ENCODE measurements at places on chromosomes 11 and 22.

DNA sequence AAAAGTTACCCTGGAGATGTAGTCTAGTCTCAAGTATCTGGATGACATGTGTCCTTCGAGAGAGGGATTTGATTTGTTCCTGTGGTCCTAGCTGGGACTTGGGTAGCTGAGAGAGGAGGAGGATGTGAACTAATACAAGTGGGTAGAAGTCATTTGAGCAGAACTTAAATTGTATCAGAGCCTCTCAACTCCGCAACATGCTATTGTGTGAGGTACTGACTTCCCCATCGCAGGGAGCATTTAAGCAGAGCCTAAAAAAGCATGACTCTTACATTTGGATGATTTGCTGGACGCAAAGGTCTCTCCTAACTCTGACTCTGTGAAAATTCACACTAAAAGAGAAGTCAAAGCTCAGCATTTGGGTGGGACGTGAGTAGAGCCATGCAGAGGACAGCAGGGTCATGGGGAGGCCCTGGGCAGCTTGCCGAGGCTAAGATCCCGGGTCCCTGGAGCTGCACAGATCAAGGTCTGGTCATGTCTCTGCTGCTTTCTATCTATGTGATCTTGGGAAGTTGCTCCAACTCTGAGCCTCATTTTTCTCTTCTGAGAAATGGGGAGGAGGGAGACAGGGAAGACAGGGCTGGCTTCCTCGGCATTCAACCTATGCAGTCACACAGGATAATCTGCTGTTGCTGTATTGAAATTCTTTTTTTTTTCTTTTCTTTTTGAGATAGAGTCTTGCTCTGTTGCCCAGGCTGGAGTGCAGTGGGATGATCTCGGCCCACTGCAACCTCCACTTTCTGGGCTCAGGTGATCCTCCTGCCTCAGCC is 44.9 kb downstream of the CD82 start:
- DNase-seq: no peak

DNA sequence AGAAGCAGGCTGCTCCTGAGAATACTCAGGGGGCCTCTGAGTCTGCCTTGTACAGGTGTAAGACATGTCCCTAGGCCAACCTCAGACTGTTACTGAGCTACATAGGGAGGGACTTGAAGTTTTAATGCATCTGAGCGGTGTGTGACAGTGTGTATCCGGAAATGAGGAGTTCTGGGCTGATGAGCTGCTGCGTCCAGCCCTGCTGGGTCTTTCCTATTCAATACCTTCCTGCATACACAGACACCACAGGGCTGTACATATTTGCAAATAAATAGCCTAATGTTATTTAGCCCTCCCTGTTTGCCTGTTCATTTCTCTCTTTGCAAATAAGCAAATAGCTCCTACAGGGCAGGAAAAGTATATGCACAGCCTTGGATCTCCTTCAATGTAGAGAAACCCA is 134.7 kb upstream of the KIRREL3 start:
- DNase-seq: no peak

GRCh38 chr22:43293655-43294392 is 49.3 kb downstream of the SCUBE1 start:
- no peak for DNase-seq

- DNase-seq: no peak
These were observed 91.3 kb upstream of the KCNQ1OT1 start for GRCh38 chr11:2791139-2791520.

- DNase-seq: no peak
These were observed 19.3 kb upstream of the TMPRSS5 start for GRCh38 chr11:113725407-113725806.

- peak; percentile 85 for DNase-seq
These were observed 75.0 kb downstream of the JRKL start for GRCh38 chr11:96464700-96465307.

DNA sequence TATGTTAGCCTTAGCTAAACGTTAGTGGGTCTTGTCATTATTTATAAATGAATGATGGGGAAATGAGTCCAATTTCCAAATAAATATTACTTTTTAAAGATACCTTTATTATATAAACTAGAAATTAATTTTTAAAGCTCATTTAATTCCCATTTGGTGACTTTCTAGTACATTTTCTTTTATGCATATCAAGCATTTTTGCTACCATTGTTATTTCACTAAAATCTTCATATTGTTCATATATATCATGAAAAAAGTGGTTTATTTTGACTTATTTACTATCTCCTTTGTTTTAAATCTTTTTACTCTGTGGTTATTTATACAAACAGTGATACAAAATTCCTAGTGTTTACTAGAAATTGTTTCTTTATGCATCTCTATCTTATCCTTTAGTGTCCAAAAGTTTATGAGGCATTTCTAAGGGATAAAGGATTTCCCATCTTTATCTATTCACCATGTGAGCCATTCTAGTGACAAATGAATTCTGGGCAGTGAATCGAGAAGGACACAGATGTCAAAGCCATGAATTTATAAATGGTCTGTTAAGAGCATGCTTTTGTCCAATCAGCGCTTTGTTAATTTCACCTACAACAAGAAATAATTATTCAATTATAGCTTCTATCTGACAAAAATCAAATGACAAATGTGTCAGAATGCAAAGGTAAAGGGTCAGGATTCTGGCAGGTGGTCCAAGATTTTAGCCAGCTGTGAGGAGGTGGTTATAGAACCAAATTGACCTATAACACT is 70.6 kb downstream of the PRMT3 start:
- no peak for DNase-seq

- DNase-seq: no peak
These were observed 84.4 kb downstream of the DENND5A start for GRCh38 chr11:9180784-9181183.

GRCh38 chr11:131499199-131499598 is 128.8 kb downstream of the NTM start:
- no peak for DNase-seq

DNA sequence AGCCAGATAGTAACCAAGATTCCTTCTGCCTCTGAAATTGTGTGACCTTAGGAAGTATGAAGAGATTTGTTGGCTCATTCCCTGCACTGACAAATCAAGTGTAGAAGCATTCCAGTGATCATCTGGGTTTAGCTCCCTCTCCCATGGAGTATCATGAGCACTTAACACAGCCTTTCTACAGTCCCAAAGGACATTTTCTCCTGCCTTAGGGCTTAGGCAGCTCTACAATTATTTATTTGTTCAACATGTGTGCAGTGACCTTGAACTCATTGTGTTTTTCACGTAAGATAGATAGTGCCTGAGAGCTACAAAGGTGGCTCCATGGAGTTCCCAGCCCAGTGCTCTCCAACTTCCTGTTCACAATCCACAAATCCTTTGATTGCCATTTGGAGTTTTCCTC is 94.8 kb upstream of the FAT3 start:
- no peak for DNase-seq

GRCh38 chr11:91755951-91756707 is 468.5 kb upstream of the FAT3 start:
- DNase-seq: no peak

- no peak for DNase-seq
These were observed 70.1 kb upstream of the PHOX2A start for GRCh38 chr11:72313912-72314598.

DNA sequence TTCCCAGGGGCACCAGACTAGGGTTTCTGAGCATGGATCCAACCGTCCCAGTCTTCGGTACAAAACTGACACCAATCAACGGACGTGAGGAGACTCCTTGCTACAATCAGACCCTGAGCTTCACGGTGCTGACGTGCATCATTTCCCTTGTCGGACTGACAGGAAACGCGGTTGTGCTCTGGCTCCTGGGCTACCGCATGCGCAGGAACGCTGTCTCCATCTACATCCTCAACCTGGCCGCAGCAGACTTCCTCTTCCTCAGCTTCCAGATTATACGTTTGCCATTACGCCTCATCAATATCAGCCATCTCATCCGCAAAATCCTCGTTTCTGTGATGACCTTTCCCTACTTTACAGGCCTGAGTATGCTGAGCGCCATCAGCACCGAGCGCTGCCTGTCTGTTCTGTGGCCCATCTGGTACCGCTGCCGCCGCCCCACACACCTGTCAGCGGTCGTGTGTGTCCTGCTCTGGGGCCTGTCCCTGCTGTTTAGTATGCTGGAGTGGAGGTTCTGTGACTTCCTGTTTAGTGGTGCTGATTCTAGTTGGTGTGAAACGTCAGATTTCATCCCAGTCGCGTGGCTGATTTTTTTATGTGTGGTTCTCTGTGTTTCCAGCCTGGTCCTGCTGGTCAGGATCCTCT is 709 bp downstream of the MRGPRX4 start:
- DNase-seq: no peak

All from LoVo (cell line).